ENCODE measurements at places on chromosomes 16 and 17.
A peak's percentile ranks its signal among the peaks of the same experiment; 100 is the strongest.

DNA sequence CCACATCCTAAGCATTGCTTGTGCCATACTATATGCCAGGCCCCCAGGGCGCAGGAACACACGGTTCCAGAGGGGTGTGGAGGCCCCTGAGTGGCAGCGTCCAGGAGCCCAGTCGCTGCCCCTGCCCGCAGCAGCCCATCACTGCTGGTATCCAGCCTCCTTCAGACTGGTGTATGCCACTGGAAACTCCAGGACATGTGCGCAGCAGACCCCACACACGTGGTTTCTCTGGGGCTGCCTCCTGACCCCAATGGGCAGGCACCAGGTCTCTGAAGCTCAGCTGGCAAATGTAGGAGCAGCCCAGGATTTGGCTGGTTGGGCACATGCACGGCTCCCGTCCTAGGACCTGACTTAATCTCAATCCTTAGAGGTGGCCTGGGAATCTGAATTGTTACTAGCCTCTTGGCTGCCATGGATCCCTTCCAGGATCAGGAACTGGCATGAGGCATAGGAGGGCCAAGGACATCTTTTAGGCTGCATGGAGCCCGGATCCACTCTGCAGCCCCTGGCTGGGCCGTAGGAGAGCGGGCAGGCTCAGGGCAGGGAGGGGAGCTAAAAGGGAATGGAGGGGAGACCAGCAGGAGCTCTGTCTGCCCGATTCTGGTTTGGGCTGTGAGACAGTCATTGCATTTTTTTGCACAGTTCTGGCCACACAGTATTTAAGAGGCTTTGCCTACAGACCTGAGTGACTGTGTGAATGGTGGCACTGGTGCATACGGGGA, 62.3 kb downstream of the RAI1 start:
- no peak for DNase-seq

DNA sequence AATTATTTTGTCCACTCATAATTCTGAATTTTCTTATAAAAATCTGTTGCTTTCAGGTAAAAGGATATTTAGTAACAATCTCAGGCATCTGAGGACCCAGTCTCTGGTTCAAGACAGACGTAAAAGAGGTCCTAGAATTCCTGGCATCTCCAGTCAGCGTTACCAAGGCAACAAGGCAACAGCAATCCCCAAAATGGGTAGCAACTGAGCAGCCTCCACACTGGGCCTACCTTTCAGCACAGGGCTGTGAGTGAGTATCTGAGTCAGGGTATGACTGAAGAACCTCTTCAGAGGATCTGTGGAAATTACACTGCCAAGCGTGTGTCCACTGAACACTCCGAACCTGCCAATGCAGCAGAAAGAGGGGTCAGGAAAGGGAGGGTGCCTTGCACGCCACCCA, 20.8 kb downstream of the FANCA start:
- DNase-seq, result no peak

DNA sequence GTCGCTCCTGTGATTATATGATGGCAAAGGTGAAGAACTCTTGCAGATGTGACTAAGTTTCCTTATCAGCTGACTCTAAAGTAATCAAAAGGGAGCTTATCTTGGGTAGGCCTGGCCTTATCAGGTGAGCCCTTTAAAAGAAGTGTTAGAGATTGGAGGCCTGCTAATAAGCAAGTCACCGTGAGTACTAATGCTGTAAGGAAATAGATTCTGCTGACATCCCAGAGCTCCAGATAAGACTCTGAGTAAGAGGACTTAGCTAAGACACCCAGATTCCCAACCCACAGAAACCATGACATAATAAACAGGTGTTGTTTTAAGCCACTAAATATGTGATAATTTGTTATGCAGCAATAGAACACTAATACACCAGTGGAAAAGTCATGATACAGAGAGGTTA, 99.9 kb upstream of the FAM20A start:
- no peak for DNase-seq

DNA sequence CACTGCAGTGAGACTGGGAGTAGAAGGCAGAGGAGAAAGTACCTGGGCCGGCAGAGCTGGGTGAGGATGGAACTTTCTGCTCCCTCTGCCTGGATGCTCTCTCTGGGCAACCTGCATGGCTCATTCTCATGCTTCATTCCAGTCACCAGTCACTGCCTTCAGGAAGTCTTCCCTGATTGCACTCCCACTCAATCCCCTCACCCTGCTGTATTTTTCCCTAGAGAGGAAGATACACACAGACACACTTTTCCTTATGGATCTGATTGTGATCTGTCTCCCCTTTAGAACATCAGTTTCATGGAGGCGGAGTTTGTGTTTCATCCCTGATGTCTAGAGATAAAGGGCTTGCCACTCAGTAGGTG, 44.9 kb downstream of the MEAK7 start:
- no peak for DNase-seq

DNA sequence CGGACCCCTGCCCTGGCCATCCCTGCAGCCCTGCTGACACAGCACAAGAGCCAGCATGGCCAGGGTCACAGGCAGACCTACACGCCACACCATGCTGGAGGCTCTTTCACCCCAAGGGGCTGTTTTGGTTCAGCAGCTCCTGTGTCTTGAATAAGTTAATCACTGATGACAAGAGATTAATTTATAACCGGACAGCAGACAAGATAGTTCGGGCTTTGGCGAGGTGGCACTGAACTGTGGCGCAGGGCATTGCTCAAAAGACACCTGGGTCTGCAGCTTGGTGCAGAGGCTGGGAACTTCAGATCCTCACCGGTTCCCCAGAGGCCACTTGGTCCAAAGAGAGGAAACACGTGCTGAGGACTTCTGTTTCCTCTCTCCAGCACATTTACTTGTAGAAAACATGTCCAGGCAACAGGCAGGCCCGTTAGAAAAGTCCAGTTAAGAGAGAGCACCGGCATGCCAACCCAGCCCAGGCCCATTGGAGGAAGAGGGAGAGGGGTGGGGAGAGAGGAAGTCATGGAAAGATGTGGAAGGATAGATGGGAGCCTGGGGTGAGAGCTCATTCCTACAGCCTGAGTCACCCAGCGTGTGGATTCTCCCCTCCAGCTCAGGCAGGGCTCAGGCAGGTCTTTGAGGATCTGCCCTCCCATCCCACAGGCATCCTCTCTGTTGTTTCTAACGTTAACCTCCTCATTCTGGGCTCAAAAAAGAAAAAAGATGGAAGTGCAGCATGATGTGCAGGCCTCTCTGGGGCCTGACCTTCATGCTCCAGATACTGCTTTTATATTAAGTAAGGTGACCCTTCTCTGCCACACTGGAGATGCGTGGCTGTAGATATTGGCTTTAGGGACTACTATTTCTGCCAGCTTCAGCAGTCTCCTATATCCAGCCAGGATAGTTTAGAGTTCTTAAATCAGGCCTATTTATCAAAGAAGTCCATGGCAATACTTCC, 80.0 kb upstream of the HNF1B start:
- DNase-seq, result no peak

- DNase-seq, result no peak
Measured at GRCh38 chr16:74573622-74574021, 33.3 kb downstream of the GLG1 start.

- DNase-seq, result peak; percentile 59
Measured at GRCh38 chr16:1961651-1962067, 2.3 kb downstream of the NDUFB10 start.

GRCh38 chr16:4325253-4325758, 9.4 kb downstream of the GLIS2 start:
- DNase-seq, result no peak

- no peak for DNase-seq
Measured at GRCh38 chr17:77006971-77007649, 133.7 kb upstream of the SEC14L1 start.

DNA sequence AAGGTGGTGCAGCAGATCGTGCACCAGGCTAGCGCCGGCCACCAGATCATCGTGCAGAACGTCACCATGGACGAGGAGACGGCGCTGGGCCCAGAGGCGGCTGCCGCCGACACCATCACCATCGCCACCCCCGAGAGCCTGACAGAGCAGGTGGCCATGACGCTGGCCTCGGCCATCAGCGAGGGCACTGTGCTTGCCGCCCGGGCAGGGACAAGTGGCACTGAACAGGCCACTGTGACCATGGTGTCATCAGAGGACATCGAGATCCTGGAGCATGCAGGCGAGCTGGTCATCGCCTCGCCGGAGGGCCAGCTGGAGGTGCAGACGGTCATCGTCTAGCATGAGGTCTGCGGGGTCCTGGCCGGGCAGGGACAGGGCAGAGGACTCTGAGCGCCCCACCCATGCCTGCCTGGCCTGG, 1.0 kb upstream of the DNASE1L2 start:
- no peak for DNase-seq

GRCh38 chr17:19492141-19492540, 41.5 kb upstream of the SLC47A1 start:
- DNase-seq, result no peak
